SK-N-DZ (cell line): ENCODE measurements at places on chromosomes 12 and 14.

DNA sequence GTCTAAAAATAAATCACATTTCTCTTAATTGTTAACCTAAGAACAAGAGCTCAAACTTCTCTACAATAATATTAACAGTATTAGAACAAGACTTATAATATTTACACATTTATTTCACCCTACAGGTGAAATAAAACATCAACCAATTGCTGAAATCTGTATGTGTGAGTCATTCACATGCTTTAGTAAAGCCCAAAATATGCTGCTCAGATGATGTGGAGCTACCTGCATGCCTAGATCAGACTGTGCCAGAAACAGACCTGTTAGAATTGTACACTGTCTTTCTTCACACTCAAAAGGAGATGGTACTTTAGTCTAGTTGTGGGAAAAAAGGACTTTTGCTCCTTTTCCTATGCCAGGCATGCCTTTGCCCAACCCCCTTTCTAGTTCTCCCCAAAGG is 54.7 kb downstream of the RPS6KA5 start:
- DNase-seq: no peak

DNA sequence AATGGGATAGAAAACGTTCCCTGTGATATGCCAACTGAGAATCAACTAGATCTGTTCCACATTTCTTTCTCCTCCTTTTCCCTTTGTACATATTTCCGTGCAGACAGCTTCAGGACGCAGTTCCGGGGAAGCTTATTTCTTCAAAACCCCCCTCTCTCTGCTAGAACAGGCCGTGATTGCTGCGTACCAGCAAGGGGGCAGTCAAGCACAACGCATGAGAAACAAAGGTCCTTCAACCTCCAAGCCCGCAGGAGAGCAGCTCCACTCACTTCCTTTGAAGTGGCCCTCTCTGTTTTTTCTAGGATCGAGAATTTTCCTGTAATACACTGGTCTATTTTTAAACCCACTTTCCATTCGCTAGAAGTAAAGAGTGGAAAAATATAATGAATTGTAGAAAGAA is 80.8 kb downstream of the ZNF664 start:
- peak; percentile 73 for DNase-seq

GRCh38 chr12:76299536-76300296 is 48.5 kb downstream of the BBS10 start:
- DNase-seq: no peak

DNA sequence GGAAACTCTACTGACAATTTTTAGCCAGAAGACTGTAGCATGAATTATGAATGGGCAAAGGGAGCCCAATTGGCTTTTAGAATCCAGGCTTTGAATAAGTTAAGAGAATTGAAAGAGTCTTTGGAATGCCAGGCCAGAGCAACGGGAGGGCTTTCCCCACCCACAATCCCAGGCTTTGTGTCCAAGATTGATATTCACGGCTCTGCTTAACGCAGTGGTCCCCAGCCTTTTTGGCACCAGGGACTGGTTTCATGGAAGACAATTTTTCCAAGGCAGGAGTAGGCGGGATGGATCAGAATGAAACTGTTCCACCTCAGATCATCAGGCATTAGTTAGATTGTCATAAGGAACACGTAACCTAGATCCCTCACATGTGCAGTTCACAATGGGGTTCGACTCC is 79.6 kb downstream of the EPS8 start:
- DNase-seq: no peak

DNA sequence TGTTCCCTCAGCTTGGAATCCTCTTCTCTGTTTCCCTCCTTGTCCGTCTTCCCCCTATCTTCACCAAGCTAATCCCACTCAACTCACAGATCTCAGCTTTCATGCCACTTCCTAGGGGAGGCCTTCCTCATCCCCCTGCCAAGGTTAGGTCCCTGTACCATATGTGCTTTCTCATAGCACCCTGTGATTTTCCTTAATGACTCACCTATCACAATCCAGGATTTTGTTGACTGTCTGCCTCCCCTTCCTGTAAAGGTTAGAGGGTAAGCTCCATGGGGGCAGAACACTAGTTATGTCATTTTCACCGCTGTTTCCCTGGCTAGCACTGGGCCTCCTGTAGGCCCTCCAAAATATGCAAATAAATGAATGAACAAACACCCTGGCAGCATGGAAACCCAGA is 57.6 kb downstream of the CRADD start:
- no peak for DNase-seq

DNA sequence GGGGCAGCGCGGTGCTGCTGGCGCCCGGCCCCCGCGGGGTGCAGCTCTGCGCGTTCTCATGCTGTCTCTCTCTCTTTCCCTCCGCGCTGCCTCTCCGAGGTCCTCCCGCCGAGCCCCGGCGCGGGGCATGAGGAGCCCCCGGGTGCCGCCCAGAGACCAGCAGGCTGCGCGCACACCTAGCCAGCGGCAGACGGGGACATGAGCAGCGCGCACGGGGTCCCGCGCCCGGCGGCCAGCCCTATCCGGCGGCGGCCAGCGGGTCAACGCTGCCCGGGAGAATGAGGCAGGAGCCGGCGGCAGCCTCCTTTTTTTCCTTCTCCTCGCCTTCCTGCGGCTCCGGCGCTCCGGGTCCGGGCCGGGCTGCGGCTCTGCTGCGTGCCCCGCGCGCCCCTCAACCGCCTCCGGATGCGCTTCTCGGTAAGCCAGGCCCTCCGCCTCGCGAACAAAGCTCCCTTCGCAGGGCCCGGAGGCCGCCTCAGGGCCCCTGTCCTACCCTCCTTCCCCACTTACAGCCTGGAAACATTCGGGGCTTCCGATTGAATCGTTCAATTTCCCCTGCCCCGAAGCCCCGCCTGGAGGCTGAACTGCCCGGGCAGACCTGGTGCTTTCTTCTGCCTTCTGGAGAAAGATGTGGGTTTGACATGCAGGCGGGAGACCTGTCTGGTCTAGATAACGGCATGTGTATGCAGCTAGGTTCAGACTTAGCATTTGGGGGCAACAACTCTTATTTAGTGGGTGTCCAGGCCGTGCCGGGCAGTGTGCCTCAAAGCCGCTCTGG is at the start of gene TUNAR:
Gene TUNAR, plus strand, starts transcription at position 72 of the 778 bp plus-strand sequence.
- peak; percentile 63 for DNase-seq
